ENCODE measurements at places on chromosomes 7 and 10.

DNA sequence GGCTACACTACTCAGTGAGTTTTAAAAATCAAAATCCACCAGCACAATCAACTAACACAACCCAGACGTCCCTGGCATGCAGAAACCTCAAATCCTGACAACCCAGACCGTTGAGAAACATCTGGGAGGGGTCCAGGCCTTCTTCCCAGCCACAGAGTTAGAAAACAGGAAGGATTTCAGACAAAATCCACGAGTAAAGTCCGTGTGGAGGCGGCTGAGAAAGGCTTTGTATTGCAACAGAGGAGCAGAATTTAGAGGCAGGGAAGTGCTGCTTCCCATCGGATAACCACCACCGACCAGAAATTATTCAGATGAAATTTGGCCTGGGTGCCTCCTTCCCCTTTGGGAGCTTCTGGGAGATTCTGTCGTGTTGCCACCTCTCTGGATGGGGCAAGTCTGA lies 61.5 kb downstream of the TNS3 start:
- DNase-seq: peak; percentile 92

GRCh38 chr10:20406281-20407104 lies 490.6 kb downstream of the NEBL start:
- DNase-seq: peak; percentile 70

GRCh38 chr7:131117439-131117838 lies 210.2 kb upstream of the MKLN1 start:
- DNase-seq: no peak

GRCh38 chr7:1361756-1362125 lies 97.5 kb downstream of the MICALL2 start:
- DNase-seq: peak; percentile 7

- DNase-seq: peak; percentile 90
These were observed 41.5 kb upstream of the BNIP3 start for GRCh38 chr10:132023092-132023811.

All from sigmoid colon (tissue), 7 donors.